ENCODE measurements at places on chromosomes 1 and 21.
A peak's percentile ranks its signal among the peaks of the same experiment; 100 is the strongest.

DNA sequence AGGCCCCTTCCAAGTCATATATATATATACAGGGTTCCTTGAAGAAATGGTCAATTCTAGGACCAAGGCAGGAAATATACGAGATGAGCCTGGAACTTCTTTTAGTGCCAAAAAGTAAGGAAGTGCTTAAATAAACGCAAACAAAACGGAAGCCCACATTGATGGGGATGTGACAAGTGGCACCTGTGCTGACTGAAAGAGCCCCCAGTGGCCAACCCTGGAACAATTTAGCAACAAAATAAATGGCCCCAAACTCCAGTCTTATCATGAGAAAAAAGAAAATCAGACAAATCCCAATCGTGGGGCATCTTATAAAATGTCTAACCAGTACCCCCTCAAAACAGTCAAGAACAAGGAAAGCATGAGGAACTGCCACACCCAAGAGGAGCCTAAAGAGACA is 17.7 kb downstream of the PLA2G5 start:
- DNase-seq = no peak

- peak; percentile 43 for DNase-seq
These were observed 20.4 kb upstream of the GNG12 start for GRCh38 chr1:67853704-67854103.

DNA sequence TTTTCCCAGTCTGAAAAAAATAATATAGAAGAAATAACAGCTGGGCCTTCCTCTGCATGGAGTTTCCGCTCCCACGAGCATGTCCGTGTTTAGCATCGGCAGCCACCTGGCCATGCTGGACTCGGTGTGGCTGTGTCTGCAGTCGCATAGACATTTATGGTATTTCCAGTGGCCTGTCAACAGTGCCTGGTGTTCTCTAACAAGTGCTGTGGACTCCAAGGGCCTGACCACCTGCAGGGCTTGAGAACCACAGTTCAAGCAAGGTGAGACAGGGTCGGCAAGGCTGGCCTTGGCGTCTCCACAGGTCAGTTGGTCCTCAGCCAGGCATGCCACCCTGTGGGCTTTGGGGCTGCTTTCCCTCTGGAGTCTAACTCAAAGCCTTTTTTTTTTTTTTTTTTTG is 124.8 kb downstream of the PGBD5 start:
- DNase-seq = no peak

DNA sequence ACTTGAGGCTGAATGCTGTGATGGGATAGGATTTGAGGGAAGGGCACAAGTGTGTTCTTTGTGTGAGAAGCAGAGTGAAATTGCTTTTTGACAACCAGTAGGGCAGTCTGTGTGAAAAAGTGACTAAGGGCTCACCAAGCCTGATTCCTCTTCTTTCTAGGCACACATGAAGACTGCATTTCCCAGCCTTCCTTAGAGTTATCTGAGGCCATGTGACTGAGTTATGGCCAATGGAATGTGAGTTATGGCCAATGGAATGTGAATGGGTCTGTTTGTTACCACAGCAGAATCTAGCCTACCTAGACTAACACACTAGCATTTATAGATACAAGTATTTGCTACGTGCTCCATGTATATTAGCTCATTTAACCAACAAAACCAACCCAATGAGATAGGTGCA is 35.3 kb upstream of the DIRAS3 start:
- DNase-seq = no peak

DNA sequence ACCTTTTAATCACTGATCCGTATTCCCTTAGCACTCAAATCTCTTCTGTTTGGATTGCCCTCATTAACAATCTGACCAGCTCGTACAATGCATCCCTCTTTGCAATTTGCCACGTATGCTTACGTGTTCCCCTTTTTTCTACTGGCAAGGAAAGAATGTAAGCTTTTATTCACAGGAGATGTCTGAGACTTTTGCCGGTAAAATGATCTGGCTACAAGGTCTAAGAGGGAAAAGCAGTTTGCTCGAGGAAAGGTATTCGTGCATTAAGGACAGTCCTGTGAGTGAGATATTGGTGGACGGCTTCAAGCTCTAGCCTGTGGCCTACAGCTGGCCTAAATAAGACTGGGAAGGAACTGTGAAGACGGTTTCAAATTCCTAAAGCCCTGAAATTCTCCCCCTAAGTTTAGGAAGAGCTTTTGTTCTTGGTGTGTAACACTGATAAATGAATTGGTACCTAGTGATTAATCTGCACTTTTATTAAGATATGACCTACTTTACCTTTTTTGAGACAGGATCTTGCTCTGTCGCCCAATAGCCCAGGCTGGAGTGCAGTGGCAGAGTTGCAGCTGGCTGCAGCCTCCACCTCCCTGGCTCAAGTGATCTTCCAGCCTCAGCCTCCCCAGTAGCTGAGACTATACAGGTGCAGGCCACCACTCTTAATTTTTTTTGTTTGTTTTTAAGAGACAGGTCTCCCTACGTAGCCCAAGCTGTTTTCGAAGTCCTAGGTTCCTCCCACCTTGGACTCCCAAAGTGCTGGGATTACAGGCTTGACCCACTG is 895 bp upstream of the UBR4 start:
- no peak for DNase-seq

DNA sequence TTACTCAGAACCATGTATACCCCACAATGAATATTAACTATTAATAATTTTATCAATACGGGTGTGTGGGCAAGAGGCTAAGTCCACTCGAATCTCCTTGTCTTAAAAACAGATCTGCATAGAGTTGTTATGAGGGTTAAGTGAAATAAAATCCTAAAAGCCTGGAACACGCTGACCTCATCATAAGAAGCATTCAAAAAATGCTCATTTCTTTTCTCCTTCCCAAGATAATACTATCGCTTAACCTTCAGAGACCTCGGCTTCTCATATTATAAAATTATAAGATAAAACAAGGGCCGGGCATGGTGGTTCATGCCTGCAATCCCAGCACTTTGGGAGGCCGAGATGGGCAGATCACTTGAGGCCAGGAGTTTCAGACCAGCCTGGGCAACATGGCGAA is 35.1 kb downstream of the LPAR3 start:
- no peak for DNase-seq

GRCh38 chr1:66226985-66227384 is 307.0 kb upstream of the SGIP1 start:
- no peak for DNase-seq

DNA sequence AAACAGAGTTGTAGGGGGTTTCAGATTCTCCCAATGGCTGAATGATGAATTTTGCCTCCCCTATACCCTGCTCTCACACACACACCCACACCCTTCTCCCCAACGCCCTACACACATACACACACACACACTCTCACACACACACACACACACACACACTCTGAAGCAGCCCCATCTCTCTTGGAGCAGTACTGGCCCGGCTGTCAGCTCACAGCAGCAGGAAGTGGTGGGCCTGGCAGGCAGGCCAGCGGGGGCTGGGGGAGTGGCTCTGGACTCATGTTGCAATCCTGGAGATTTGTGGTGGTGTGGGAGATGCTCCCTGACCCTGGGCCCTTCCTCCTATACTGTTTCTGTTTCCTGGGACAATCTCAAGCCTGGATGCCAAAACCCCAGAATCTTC is 2.2 kb downstream of the IKBKE start:
- no peak for DNase-seq

DNA sequence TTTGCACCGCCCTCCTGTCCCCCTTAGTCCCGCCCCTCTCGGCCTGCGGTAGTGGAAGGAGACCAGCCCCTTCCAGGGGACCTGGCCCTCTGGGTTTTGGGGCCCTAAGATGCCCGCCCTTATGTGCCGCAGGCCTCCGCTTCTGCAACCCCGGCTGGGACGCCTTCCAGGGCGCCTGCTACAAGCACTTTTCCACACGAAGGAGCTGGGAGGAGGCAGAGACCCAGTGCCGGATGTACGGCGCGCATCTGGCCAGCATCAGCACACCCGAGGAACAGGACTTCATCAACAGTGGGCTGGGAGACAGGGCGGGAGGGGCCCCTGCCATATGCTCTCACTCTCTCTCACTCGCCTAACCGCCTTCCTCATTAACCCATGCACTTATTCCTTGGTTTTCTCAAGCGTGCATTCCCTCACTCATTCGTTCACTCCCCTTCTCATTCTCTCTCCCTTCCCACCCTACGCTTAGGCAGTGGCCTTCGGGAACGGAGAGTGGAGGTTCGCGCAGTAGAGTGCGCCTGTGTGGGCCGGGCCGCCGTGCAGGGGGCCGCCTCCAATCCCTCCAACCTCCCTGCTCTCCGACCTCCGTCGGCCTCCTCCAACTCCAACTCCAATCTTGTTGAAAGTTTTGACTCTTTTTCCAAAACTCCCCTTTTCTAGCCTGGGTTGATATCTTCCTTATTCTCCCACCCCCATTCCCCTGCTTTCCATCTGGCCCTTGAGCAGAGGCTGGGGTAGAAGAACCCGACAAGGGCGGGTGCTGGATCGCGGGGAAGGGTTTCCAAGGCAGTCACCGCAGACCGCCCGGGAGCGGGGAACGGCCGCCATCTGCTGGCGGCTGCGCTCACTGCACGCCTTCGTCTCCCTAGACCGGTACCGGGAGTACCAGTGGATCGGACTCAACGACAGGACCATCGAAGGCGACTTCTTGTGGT is 15.2 kb downstream of the BCAN start:
- DNase-seq = peak; percentile 61

- DNase-seq = no peak
These were observed 1156.5 kb downstream of the NCAM2 start for GRCh38 chr21:22154579-22155274.

DNA sequence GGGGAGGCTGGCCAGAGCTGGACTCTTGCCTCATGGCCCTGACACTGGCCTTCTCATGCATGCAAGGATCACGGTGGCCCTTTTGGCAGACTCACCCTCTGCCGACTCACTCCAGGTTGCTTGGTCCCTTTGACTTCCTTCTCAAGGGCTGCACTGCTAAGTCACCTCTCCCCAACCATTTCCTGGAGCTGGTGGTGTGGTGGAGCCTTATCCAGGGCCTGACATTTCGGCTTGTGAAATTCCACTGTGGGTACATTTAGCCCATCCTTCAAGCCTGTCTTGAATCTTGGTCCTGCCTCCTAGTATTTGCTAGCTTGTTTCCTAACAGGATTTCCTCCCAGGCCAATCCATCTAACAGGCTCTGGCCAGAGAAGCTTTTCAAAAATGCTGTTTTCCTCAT is 52.6 kb upstream of the JUN start:
- DNase-seq = no peak

- DNase-seq = no peak
These were observed 919 bp downstream of the CTSS start for GRCh38 chr1:150764617-150765101.

GRCh38 chr1:29094954-29095353 is 28.7 kb downstream of the TMEM200B start:
- DNase-seq = no peak

- no peak for DNase-seq
These were observed 604.8 kb downstream of the PLA2G4A start for GRCh38 chr1:187433598-187433997.

- DNase-seq = no peak
These were observed 49.8 kb downstream of the ARHGEF16 start for GRCh38 chr1:3504151-3504821.

DNA sequence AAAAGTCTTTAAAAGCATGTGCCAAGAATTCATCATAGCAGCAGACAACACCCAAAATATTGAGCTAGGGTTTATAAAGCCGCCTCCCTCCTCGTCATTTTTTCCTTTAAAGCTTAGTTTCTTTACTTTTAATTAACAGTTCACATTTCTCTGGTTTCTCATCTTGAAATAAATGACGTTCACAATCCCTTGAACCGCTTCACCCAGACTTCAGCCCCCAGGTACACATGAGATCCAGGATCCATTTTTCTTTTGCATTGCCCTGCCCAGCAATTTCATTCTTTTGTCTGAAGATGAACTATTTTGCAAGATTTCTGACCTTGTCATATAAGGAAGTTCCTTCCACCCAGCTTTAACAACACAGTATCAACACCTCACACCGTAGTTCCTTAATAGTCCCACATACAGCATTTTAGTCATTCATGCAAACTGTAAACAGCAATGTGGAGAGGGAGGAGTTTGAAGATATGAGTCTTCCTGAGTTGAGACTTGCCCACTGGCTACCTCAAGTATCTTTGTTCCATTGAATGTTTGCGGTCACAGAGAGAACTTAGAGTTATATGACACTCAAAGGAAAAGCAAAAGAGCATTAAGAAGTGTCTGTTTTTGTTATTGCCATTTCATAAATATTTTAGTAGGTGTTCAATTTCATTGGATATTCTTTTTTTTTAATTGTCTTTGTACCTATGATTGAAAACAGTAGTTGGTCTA is 35.3 kb upstream of the CACYBP start:
- peak; percentile 65 for DNase-seq

DNA sequence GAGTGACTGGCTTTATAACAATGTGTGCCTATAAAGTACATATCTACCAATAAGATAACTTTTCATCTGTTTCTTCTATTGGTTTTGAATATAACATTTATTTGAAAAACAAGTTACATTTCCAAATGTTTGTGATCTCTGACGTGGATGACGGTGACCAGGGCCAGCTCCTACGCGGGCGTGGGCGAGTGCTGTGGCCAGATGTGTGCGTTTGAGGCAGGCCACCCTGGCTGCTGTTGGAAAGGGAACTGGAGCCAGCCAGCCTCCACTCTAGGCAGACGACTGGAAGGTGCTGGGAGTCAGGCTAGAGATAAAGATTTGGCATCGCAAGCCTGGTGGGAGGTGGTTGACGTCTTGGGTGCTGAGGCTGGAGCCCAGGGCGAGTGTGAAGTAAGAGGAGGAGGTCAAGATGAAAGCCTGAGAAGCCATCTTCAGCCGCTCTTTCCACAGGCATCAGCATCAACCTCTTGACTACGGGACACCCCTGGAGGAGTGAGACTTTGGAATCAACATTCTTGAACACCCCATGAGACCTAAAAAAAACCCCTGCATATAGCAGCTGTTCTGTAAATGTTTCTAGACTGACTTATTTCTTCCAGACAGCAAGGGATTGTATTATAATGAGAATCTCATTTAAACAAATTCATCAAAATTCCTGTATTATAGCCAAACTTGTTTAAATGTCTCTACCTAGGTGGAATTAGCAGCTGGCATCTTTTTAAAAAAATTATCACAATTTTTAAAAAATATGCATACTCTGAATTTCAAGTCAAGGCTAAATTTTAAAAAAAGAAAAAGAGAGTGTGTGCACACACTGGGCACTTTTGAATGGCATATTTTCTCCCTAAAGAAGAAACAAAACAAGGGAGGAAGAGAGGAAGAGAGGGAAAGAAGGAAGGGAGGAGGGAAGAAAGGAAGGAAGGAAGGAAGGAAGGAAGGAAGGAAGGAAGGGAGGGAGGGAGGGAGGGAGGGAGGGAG is 112.5 kb upstream of the SLC44A3 start:
- DNase-seq = no peak

DNA sequence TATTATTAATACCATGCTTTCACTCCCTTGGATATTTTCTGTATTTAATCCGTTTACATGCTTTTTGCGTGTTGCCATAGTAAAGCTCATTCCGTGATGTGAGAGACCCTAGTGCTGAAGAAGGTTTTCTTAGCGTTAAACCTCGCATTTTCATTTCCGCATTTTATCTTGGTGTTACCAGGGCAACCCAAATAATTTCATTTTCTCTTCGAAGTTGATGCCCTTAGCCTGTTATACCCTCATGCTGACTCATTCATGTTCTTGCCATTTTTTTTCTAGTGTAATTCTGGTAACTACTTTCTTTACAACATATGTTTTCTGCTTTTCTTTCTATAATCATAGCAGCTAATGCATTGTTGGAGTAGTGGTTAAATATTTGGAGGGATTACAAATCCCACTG is 37.2 kb downstream of the LRRC8C start:
- no peak for DNase-seq

- no peak for DNase-seq
These were observed 1079.1 kb downstream of the ADGRL2 start for GRCh38 chr1:82879701-82880305.

Data from NCI-H510A treated with DMSO at 0.1 percent for 48 hours (cell line).